ENCODE measurements at places on chromosomes 5 and 9.

DNA sequence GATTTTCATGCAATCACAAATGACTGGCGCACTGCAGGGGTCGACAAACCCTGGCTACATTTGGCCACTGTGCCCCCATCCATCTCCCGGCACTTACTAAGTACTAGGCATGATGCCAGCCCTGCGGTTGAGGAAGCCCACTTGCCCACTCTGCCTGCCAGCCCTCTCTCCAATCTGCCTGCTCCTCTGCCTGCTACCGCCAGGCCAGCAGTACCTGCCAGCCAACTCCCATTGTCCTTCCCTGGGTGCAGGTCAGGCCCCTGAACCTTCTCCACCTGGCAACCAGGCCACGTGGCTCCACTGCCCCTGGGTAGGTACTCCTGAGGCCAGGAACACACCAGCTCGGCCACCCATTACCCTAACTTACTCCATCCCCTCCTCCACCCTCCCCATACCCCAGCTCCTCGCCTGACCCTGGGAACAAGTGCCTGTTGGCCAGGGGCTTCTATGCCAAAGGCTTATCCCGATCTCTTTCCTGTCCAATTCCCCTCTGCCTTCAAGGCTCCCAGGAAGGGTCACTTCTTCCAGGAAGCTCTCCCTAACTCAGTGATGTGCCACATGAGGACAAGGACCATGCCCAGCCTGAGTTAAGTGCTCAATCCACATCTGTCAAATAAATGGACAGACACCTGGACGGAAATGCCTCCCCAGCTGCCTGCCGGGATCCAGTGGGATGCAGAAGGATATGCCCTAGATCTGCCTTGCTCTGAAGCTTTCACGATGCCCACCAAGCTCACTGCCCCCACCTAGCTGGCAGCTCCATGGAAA lies 6.6 kb downstream of the EEIG1 start:
- DNase-seq, result no peak

- no peak for DNase-seq
These were observed 372.6 kb downstream of the EBF1 start for GRCh38 chr5:158727136-158727535.

- DNase-seq, result no peak
These were observed 111.1 kb downstream of the ARHGAP26 start for GRCh38 chr5:142881076-142881783.

DNA sequence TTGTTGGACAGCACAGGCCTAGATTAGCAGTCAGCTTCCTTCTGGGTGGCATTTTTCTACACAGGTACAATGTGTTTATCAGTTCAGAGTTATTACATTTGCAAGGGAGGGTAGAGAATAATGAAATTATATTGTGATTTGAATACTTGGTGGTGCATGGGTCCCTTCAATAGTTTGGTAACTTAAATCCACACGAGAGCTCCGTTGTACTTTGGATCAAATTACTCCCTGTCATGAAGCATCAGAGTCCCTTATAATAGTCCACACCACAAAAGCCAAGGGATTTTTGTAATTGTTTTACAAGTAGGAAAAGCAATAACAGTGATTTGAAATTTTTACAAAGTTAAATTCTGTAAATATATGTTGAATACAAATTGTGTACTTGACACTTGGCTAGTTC lies 552.4 kb downstream of the PDE4D start:
- DNase-seq, result no peak

GRCh38 chr5:168798065-168799023 lies 219.2 kb upstream of the PANK3 start:
- DNase-seq, result no peak

DNA sequence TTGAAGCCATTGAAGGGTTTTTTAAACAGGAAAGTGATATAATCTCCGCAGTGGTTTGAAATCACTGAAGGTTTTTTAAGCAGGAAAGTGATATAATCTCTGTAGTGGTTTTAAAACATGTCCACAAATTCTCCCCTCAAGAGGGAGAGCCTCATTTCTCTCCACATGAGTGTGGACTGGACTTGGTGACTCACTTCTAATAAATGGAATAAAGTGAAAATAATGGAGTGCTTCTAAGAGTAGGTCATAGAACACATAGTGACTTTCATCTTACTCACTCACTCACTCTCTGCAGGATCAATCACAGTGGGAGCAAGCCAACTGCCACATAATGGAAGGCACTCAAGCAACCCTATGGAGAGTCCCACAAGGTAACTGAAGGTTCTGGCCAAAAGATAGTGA lies 12.0 kb downstream of the CTNNAL1 start:
- DNase-seq, result no peak

DNA sequence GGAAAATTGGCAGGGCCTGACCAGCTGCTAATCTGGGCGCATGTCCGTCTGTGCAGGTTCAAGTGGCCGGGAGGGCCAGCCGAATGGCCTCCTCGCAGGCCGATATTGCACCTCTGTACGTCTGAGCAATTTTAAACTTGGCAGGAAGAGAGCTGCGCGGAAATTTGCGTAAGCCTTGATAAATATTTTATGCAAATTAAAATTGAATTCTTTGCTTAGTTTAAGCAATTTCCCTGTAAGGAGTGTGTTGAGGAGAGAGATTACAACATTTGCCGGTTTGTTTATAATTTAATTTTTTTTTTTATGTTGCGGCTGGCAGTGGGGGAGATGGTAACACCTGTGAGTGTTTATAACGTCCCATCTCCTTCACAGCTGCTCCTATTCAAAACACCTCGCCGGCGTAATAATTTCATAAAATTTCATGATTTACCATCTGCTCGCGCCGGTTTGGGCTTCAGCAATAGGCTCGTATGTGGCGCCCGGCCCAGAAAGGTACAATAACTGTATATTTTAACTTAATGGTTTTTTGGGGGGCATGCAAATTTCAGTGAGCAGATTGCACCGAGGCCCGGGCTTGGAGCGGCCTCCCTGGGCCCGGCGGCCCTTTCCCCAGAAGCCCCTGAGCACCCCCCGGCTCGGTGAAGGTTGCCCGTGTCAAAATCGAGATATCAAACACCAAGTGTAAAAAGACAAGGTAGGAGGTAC lies 269.4 kb upstream of the MVB12B start:
- no peak for DNase-seq

- no peak for DNase-seq
These were observed 17.1 kb downstream of the RNF44 start for GRCh38 chr5:176519810-176520720.

DNA sequence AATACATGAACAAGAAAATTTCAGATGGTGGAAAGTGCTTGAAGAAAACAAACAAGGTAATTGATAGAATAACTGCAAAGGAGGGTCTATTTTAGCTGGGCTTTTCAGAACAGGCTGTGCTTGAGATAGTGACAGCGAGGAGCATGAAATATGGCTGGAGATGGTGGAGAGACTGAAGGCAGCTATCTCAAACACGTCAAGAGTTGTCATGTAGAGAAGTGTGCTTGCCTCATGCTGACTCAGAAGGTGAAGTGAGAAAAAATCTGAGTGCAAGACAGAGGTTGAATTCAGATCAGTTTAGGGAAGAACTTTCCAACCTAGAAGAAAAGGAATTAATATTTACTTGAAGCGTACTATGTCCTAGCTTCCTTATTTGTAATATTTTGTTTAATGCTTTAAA lies 115.5 kb upstream of the RANBP3L start:
- no peak for DNase-seq

DNA sequence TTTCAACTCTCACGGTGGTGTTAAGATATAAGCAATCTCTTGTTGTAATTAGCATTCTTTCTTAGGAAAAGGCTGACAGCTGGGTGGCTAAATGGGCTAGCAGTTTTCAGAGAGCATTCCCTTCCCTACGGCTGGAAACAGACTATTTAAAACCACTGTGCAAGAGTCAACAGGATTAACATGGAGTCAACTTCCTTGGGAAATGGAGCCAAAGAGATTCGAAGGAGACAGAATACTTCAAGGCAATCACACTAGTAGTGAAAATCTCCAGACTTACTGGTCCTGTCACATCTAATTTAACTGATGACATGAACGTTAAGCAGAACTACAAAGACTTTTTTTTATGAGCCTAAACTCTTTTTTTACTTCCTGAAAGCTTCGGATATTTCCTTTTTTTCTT lies 453.3 kb upstream of the ITGA1 start:
- DNase-seq, result no peak

DNA sequence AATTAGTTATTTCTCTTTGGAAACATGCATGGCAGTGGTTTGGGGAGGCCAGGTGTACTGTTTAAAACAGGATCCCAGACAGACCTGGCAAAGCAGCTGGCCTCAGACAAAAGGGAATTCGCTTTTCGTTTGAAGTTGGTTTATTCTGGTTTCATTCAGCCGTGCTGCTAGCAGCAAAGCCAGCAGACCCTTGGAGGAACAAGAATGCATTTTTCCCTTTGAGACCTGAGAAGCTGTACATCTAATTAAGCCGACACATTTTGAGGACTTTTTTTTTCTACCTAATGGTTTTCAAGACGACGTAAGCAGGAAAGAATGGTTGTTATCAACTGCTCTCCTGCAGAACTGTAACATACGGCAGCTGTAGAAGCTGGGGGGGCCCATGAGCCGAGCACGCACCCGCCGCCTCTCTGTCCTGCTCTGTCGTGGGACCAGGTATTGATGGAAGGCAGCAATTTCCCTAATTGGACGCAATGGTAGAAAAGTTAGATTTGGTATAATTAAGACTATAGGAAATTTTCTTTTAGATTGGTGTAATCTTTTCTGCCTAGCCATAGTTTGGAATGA lies 13.6 kb downstream of the PLEKHG4B start:
- peak; percentile 76 for DNase-seq

DNA sequence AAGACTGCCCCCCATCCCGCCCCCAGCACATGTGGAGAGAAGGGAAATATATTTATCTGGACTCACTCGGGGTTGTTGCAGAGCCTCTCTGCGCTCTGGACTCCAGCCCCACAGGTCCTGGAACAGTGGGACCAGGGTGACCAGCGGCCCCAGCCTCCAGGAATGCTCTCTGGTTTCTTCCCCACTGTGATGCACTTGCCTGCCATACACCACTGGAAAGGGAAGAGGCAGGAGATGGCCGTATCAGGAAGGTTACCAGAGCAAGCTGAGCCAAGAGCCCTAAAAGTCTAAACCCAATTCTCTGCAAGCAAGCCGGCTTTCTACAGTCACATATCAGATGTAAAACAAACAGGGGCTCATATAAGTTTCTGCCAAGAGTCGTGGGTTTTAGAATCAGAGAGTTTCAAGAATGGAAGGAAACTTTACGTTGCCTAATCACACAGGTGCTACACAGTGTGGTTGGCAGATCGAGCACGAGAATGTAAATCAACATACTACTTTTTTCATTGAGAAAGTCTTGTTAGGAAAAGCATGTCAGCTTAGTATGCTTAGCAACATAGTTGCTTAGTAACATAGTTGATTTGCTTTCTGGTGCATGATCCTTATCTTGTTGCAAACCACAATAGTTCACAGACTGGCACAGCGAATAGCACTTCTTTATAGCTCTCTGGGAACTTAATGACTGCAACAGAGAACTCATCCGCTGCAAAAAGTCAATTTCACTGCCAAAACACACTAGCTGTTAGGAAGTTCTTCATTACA lies 201.2 kb downstream of the TARS1 start:
- no peak for DNase-seq

DNA sequence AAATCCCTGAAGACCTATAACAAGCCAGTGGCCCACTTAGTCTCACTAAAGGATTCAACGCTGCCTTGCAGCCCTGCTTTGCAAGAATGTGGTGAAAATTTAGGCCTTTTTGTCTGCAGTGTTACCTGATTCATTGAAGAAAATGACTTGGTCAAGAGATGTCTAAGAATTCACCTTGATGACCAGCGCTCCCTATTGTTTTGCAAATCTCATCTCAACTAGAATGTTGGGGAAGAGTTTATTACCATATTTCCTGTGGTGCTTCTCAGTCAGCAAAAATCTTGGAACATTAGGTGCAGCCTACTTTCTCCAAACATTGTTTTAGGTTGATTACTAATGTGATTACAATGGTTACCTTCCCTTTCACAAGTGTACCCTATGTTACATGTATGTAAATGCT lies 53.5 kb downstream of the PLK2 start:
- DNase-seq, result no peak

DNA sequence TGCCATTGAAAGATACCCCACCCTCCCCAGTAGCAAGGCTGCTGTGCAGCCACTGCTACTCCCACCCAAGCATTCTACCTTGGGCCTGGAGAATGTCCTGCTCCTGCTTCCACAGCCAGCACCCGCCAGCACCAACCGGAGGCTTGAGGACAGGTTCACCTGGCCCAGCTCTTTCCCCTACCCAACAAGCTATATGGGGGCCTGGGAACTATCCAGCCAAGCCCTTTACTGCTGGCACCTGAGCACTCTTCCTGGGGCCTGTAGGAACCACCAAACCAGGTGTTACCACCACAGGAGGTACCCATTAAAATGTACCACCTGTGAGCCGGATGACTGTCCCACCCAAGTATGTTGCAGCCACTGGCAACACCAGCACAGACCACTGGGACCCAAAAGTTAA lies 86.1 kb upstream of the GHR start:
- no peak for DNase-seq

DNA sequence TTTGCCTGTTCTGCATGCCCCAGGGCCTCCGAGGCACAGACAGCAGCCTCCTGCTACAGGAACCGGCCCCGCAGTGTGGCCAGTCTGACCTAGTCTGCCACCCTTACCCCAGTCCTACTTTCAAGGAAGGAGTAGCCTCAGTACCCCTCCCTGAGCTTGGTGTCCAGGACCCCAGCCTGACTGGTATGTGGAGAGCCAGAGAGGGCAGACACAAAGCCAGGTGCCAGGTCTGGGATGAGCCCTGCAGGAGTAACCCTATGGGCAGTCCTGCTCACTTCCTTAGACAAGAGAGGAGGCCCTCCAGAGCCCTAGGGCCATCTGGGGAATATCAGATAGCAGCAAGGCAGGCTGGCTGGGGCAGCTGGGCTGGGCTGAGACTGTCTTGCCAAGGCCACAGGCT lies 67.8 kb downstream of the NRG2 start:
- DNase-seq, result no peak

GRCh38 chr9:74920944-74921626 lies 31.6 kb downstream of the C9orf40 start:
- no peak for DNase-seq

- no peak for DNase-seq
These were observed at the start of gene NCS1 for GRCh38 chr9:130172161-130172857. Gene NCS1, plus strand, starts transcription at chr9:130172404. Its CDS starts 260 bp downstream, at chr9:130172664.

- no peak for DNase-seq
These were observed 33.7 kb downstream of the GOLGA2 start for GRCh38 chr9:128242124-128242523.

DNA sequence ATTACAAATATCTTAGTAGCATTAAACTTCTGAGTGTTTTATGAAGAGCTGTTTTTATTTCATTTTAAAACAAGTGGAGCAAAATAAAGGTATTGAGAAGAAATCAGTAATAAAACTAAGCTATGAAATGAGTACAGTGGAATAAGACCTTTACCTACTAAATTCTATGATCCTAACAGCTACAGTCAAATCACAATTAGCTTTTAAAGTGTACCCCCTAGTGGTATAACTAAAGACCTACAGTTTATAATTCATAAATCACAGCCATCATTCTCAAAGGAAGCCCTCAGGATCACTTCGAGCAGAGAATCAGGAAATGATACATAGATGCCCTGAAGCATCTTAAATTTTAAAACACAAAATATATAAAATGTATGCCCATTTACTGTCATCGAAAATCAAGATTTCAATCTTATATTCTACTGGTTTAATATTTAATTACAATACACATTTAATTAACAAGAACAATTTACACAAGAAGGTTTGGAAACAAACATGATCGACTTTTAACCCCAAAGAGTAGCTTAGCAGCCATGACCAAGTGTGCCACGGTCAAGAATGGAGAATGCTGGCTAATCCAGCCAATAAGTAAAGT lies 12.3 kb downstream of the CCNH start:
- no peak for DNase-seq

- no peak for DNase-seq
These were observed 7.7 kb downstream of the RANBP6 start for GRCh38 chr9:6007770-6008168.

GRCh38 chr9:78298046-78298765 lies 1.3 kb downstream of the PSAT1 start:
- DNase-seq, result no peak

Data from NCI-H2107 (cell line).